ENCODE measurements at places on chromosomes 2 and 18.

GRCh38 chr2:204492417-204492816 is 52.9 kb upstream of the PARD3B start:
- DNase-seq, result no peak

- DNase-seq, result no peak
Measured at GRCh38 chr18:10169814-10170213, 256.0 kb downstream of the VAPA start.

DNA sequence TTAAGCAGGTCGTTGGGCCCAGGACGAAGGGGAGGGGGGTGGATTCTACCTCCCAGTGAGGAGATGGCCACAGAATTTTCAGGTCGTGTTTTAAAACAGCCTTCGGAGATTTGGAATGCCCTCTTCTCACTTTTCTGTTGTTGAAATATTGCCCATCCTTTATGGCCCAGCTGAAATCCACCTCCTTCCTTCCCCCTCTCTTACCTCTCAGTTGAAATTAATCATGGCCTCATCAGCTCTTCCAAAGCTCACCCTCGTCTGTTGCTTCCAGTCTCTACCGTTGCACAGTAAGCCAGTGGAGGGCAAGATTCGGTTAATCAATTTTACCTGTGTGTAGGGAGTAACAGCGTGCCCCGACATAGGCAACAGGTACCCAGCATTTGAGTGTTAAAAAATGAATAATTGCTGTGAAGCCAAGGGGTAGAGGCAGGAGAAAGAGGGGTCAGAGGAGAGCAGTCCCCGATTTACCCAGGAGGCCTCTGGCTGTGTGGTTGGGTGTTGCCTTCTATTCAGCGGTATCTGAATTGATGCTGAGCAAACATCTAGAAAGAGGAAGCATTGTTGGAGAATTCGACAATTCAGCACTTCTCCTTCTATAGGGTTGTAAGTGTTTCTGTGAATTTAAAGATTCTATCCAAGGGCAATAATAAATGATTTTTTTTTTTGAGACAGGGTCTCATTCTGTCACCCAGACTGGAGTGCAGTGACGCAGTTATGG is 8.6 kb upstream of the PDIA6 start:
- no peak for DNase-seq

DNA sequence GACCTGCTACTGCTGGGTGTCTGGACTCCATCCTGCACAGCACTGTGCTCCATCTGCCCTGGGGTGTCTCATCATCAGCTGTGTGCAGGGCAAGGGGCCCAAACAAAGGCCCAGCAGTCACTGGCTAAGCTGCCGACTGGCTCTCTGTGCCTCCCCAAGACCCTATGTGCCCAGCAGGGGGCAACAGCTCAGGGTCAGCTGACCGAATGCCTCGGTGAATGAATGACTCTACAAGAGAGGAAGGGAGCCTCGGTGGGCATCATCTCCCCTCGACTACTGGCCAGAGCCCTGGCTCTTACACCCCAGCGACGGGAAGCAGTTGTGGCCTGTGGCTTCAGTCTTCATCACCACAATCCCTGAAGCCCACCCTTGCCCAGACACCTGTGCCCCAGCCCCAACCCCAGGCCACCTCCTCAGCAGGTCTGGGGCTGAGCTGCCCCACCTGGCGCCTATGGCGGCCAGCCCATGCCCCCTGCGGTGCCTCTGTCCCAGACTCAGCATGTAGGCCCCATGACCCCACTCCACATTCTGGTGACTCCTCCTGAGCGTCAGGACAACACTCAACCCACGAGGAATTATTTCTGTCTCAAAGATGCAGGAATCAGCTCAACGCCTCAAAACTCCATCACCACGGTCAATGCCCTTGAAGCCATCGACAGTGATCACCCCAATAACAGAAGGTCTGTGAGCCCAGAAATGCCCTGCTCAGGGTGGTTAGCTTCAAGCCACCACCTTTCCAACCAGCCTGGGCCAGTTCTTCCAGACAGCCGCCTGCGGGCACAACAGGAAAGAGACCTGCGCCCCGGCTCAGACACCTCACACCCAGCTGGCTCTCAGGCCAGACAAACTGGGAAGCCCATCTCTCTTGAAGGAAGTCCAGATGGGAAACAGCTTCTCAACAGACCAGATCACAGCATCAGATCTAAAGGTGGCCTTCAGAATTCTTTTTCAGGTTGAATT is 1.6 kb upstream of the GPR17 start:
- DNase-seq, result no peak

DNA sequence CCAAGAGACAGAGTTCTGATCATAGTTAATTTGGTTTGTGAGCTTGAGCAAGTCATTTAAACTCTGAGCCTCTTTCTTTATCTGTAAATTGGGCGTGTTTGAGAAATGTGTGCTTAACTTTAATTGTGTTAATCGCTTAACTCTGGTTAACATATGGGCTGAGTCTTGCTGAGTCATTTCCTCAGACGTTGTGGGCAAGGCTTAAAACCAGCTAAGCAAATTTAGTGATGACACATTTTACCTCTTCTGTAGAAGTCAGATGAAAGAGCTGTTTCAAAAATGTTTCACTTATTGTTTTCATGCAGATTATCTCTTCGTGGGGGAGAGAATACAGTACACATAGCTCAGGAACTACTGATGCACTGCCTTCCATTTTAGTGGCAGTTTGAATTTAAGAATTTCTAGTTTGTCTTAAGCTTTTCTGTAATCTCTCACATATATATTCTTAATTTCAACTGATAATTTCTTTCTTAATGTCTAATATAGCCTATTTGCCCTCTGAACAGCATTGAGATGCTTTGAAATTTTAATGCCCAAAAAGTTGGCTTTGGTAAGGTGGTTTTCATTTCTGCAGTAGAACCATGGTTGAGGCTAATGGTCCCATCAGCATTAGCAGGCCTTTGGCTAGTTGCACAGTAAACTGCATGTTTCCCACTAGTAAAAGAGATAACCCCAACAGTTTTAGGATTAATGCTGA is 34.9 kb downstream of the RAB10 start:
- DNase-seq, result no peak

DNA sequence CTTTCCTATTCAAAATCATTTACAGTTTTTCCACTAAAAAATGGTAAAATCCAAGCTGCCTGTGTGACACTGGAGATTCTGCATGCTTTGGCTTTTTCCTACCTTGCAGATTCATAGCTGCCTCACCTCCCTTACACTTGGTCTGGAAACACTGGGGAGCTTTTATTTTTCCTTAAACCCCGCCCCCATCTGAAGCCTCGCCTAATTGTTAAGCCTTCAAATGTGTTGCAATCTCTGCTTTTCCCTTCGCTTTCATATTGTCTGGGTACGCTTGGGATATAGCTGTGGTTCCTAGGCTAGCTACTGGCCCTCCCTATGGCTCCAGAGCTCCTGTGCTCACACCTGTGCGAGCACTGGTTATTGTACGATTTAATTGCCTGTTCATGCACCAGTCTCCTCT is 942.4 kb upstream of the GYPC start:
- DNase-seq, result no peak

DNA sequence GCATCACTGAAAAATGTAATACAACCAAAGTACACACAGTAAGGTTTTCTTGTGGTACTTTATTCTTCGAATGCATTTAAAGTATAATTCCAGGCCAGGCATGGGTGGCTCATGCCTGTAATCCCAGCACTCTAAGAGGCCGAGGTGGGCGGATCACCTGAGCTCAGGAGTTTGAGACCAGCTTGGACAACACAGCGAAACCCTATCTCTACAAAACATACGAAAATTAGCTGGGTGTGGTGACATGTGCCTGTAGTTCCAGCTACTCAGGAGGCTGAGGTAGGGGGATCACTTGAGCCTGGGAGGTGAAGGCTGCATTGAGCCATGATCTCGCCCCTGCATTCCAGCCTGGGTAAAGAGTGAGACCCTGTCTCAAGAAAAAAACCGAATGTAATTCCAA is 3.9 kb upstream of the TTC39C start:
- no peak for DNase-seq

DNA sequence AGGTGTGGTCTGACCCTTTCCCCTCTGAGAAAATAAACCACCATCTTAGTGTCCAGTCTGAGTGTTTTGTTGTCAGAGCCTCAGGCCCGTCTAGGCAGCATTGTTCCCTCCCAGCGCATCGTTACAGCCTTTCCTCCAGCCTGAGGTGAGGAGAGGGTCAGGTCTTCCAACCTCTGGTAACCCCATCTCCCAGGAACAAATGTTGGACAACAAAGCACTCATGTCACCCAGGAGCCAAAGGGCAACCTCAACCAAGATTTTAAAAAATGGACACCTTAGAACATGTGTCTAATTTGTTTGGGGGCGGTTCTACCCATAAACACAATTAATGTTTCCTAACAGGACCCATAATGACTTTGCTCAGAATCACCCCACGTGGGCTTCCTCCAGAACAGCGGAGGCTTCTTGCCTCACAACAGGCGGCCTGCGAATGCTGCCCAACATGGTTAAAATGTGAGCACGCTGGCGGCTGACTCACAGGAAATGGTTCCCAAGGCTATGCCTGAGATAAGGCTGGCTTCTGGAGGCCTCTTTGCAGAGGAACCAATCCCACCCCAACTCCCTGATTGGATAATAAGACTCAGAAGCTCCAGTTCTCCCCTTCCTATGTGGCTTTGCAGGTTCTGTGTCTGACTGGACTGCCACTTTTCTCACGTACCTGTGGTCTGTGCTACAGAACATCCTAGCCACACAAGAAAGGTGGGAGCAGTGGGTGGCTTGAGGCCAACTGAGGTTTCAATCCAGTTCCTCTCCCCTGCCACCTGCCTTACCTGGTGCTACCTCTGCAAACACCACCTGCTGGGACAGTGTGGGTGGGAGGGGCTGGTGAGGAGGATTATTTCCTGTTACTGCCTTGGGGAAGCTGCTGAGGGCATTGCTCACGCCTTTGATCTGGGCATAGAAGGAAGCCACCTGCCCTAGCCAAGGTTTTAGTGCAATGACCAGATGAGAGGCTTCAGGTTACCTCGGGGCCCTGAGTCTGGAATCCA is 108.8 kb downstream of the B3GNT2 start:
- peak; percentile 41 for DNase-seq

GRCh38 chr2:12155303-12156051 is 409.0 kb downstream of the LPIN1 start:
- no peak for DNase-seq

- no peak for DNase-seq
Measured at GRCh38 chr18:5885361-5885760, 10.0 kb downstream of the TMEM200C start.

DNA sequence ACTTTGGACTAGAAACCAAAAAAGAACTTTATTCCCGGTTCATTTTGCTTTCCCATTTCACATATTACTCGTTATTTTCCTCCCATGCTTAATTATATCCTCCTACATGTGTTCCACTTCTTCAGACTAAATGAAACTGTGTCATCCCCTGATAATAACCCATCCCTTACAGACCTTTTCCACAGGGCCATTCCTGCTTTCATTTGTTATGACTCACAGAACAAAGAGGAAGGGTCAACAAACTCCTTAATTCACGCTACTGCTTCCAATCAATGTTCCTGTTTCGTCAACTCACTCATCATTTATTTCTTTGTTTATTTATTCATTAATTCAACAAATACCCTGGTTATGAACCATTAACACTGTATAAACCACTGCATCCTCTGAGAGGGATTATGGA is 104.5 kb downstream of the ZEB2 start:
- DNase-seq, result no peak

GRCh38 chr2:164438490-164439205 is 182.6 kb downstream of the GRB14 start:
- no peak for DNase-seq

GRCh38 chr2:26913999-26914658 is 56.3 kb upstream of the MAPRE3 start:
- peak; percentile 16 for DNase-seq

DNA sequence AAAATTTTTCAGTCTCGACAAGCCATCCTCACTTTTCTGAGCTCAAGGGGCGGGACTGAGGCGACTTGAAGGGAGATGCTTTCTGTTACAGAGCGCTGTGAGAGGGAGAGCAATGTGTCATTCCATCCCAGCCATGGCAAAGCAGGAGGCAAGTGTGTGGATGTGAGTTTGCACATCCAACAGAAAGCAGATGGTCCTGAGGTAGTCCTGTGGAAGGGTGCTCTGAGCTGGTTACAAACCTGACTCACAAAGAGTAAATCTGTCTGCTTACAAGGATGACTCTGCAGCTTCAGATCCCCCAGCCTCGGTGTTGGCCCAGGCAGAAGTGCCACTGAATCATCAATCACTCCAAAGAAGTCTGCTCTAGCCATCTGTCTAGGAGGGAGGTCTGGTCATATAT is 482.0 kb upstream of the DCC start:
- no peak for DNase-seq

- peak; percentile 74 for DNase-seq
Measured at GRCh38 chr2:205685314-205686055, 3.2 kb downstream of the NRP2 start.

GRCh38 chr2:224838335-224838734 is 122.2 kb upstream of the CCDC195 start:
- no peak for DNase-seq

GRCh38 chr18:53268455-53268854 is 928.5 kb downstream of the DCC start:
- no peak for DNase-seq

GRCh38 chr2:216425008-216425787 is 12.9 kb downstream of the SMARCAL1 start:
- no peak for DNase-seq

GRCh38 chr2:62453955-62454354 is 52.0 kb downstream of the TMEM17 start:
- no peak for DNase-seq

DNA sequence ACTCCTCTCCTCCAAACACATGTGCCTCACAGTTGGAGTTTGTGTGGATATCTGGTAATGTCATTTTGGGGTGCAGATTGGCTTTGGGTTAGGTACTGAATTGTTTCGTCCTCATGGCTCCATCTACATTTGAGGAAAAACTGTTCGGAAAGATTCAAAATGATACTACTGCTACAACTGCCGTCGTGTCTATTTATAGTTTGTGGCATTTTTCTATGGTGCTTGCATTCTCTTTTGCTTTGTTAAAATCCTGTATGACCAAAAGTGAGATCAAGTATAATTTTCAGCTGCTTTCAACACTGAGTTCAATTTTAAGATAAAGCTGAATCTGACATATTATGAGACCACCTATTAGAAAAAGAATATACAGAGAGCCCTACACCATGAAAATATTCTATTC is 176.3 kb upstream of the DSEL start:
- no peak for DNase-seq

GRCh38 chr2:151347906-151348305 is 9.5 kb upstream of the TNFAIP6 start:
- DNase-seq, result no peak

DNA sequence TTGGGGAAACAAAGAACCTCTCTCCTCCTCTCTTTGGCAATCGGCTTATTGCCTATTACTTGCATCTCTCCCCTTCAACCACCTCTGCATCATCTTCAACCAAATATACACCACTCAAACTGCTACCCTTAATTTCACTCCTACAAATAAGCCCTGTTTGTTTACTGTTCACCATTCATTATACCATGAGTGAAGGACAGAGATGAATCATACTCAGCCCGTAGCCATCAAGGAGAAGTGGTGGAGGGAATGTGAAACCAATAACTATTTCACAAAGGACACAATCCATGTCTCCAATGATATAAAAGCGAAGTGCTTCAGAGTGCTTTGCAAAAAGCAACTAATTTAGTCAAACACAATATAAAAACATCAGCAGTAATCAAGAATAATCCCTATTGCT is 76.8 kb downstream of the CACNB4 start:
- DNase-seq, result no peak

GRCh38 chr2:118596620-118597019 is 250.8 kb downstream of the EN1 start:
- DNase-seq, result no peak

- DNase-seq, result no peak
Measured at GRCh38 chr2:108536133-108536780, 2.0 kb downstream of the LIMS1 start.

Data from ascending aorta (tissue), 2 donors.